ENCODE measurements at places on chromosomes 7 and 10.

DNA sequence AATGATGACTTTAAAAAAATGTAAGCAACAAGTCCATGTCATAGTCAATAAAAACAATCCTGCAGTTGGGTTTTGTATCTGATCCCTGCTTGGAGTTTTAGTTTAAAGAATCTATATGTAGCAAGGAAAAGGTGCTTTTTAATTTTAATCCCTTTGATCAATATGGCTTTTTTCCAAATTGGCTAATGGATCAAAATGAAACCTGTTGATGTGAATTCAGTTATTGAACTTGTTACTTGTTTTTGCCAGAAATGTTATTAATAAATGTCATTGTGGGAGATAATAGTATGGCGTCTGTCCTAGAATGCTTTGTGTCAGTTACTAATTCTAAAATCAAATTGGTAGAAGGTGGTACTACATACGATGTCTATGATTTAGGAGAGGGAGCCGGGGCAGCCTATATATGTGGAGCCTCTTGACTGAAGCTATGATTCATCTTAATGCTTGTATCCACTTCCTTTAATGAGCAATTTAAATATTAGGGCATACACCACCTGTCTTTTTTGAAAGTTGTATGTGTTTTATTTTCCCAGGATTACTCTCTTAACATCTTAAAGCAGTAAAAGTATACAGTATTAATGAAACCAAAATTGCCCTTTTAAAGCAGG lies 10.3 kb upstream of the PBLD start:
- no peak for DNase-seq

DNA sequence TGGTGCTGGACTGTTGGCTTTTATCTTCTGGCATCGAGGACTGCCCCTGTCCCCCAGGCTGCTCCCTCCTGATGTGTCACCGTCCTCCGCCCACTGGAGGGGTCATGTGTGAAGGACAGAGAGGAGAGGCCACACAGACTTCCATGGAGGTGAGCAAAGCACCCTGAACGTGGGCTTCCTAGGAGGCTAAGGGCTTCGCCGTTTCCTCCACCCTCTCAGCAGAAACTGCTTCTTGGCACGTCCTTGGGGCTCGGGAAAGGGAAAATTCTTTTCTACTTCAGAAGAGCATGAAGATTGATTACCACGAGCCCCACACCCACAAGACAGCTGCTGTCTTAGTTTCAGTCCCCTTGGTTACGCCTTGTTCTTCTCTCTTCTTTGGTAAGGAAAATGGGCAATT lies 218.2 kb downstream of the CCDC3 start:
- no peak for DNase-seq

- DNase-seq = no peak
Measured at GRCh38 chr10:110399965-110400933, 95.5 kb upstream of the SMNDC1 start.

DNA sequence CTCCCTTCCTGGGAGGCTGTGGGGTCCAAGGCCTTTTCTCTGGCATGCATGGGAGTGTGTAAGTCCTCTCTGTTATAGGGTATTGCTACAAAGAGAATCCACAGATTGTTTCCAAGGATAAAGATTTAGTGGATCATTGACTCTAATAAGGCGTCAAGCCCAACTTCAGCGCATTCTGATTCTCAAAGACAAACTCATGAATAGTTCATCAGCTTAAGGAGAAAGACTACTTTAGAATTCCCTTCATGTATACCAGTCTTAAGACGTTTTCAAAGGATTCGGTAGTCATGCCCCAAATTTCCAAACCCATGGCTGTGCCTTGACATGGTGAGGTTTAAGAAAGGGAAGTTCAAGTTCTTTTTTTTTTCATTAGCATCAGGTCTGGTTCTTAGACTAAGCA lies 46.6 kb upstream of the ABLIM1 start:
- DNase-seq = no peak

DNA sequence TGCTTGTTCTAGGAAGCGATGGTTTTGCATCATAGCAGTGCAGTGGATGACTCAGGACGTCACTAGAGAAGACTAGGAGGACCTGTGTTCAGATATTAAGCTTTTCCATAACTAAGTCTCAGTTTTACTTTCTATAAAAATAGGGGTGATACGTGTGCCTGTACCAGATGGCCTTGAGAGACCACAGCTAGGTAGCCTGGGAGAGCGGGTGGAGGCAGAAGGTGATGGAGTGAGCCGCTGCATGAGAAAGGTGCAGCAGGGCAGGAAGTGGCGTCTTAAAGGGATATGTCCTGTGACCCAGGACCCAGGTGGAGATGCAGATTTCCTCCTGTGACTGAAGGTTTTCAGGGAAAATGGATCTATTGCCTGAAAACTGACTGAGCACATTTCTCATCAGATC lies 304.9 kb downstream of the CDC14C start:
- DNase-seq = no peak

DNA sequence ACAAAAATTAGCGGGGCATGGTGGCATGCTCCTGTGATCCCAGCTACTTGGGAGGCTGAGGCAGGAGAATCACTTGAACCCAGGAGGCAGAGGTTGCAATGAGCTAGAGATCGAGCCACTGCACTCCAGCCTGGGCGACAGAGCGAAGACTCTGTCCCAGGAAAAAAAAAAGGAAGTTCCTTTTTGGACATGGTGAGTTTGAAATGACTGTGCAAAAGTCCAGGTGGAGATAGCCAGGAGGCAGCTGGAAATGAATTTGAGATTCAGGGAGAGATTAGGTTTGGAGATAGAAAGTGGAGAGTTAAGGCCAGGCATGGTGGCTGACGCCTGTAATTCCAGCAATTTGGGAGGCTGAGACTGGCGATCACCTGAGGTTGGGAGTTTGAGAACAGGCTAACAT lies 139.1 kb downstream of the MARCHF5 start:
- DNase-seq = no peak

GRCh38 chr7:155303039-155303593 lies 5.4 kb downstream of the INSIG1 start:
- no peak for DNase-seq

GRCh38 chr7:73954181-73954580 lies 73.8 kb upstream of the ELN start:
- no peak for DNase-seq

- DNase-seq = no peak
Measured at GRCh38 chr7:42931447-42931833, 534 bp downstream of the PSMA2 start.

DNA sequence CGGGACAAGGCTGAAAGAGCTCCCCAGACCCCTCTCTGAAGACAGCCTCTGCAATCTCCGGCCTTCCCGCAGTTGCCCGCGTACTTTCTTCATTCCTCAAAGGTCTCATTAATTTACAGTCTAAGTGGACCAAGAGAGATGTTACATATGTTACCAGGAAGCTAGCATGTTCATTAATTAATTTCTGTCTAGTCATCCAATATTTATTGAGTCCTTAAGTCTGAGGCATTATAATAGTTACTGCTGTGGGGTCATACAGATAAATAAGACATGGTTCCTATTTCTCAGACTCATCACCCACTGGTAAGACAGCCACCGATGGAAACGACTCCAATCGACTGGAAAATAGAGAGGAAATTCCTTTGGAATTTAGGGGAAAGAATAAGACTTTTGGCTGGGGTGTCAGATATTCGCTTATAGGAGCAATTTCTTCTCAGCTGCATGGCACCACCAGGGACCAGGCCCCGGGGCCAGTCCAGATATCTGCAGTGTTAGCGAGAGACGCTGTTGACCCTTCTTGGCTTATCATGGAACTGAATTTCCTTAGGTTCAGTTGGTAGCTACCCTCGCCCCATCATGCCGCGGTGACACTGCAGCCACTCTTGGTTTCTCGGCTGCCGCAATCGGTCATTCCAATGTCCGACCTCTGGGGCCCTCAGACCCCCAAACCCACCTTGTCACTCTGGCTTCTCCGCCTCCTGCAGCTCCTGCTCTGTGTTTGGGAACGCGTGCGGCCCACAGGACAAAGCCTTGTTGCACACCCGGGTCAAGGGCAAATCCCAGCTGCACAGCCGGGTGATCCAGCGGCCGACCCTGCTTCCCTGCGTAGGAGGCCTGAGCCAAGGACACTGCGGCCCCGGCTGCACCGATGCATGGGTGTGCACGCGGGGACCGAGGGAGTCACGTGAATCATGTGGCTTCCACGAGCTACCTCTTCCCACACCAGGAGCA lies 383.2 kb downstream of the DNAJB6 start:
- no peak for DNase-seq

GRCh38 chr7:142414135-142414534 lies 156.3 kb upstream of the PRSS58 start:
- DNase-seq = no peak

- no peak for DNase-seq
Measured at GRCh38 chr7:57177856-57178767, 45.9 kb upstream of the ZNF479 start.

All from nephron progenitor cell (in vitro differentiated cells).